CD8-positive, alpha-beta memory T cell (primary cell): ENCODE measurements at places on chromosomes 7 and 10. TPM values are rescaled to one million over a fixed set of nuclear protein-coding genes. Genes with fewer than 3 reads are reported as not detected.
A peak's percentile ranks its signal among the peaks of the same experiment; 100 is the strongest.

The C10orf105 gene
- 0.04 TPM for total RNA-seq

The INA gene
- total RNA-seq = 0.73 TPM

The SRI gene
- 242 TPM for total RNA-seq

The PMPCB gene
- 82.5 TPM for total RNA-seq

DNA sequence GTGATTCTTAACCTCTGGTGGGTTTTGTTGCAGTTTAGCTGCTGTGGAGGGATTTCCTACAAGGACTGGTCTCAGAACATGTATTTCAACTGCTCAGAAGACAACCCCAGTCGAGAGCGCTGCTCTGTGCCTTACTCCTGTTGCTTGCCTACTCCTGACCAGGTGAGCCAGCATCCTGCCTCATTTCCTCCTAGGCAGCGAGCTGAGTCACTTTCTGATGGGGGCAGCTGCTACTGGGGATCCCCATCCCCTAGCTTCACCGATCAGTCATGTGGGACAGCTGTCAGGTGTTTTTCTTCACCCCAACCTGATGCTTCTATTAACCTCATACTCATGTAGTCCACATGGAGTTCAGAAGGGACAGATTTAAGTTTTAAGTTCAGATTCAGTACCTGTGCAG is 21.7 kb upstream of the SMO start:
- DNase-seq = no peak

DNA sequence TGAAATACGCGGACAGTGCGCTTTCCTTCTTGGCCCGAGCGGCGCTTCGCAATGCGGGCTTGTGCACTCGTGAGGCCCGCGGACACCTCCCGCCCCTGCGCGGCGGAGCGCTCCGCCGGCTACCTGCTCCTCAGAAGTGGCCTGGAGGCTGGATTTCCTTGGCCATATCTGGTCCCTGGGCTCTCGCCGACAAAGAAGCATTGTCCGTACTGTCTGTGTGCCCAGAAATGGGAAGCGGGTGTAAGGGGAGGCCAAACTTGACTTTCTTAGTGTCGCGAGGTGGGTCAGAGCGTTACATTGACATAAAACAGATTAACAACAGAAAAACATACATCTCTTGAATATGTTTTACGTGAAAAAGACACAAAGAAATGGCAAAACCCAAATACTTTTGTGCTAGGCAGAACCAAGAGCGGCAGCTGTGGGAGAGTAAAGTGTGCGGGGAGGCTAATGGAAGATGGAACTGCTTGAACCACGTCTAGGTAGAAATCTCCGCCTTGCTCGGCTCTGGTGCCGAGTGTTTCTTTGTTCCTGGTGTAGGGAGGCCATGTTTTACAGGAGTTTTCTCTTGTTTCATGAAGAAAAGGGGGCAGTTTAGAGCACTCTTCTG is 1.4 kb downstream of the LANCL2 start:
- DNase-seq = peak; percentile 11

DNA sequence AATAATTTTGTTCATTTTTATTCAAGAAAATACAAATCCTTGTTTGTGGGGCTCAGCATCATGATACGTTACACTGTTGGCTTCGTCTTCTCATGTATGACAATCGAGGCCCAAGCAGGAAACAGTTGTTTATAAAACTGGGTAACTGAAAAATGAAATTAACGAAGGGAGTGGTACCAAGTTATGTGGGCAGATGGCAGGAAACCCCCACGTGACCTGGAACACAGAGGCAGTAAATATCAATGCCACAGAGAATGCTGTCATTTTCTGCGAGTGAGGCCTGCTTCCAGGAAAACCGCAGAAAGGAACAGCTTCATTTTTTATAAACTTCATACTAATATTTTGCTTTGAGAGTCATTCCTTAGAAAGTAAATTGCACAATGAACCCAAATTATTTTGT is 201.0 kb upstream of the ADARB2 start:
- DNase-seq = peak; percentile 70

DNA sequence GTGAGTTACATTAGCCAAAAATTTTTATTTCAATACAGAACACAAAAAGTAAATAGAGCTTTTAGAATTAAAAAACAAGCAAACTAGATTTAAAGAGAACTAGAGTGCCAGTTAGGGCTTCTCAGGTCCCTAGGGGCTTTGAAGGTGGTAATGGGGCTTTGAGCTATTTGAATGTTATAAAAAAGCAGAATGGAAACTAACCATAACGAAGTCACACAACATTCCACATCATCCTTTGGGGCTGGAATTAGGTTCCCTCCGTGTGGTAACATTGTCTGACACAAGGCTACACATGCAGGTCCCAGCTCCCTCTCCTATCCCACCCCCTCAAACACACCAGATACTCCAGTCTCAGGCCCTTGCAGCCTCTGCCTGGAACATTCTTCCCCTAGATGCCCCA is 15.3 kb downstream of the JAZF1 start:
- DNase-seq = no peak

- DNase-seq = no peak
These were observed 75.9 kb upstream of the MAGI2 start for GRCh38 chr7:79529214-79529880.

DNA sequence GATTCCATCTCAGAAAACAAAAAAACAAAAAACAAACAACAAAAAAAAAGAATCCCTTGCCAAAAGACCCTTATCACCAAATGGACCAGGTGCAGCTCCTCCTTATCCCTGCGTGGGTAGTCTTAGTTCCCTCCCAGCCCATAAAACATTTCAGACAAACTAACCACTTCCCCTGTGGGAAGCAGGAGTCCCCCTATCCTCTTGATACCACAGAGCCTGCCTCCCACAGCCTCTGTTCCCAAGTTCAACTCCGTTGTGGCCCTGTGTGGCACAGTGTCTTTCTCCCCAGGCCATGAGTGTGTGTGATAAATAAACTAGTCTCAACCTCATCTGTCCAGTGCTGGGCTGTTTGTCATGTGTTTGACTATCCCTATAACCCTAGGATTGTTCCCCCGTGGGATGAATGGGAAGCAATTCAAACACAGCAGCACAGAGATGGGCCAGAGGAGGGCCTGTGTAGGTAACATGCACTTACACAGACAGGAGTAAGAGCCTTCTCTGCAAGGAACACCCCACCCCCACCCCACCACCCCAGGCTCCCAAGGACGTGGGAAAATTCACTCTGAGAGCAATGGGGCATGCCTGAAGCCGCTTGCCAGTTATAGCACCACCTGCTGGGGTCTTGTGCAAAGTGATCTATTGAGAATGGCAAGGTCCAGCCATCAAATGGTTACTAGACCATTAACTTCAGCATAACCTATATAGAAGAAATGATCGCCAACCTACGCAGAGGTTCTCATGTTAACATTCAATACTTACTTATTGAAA is 147.1 kb upstream of the GHITM start:
- no peak for DNase-seq

DNA sequence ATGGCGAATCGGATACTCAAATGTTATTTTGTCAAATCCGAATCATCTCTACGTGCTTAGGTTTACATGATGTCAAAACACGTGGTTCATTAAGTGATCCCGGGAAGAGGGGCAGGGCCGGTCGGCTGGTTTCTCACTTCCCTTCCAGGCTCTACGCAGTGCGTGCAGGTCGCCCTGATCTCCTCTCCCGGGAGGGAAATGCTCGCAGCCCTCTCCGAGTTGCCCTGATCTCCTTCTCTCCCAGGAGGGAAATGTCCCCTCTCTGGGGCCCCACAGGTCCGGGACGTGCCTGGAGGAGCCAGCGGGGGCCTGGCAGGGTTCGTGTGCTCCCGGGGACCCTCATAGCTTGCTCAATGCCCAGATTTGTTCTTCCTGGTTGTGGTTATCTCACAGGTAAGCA is 202.7 kb downstream of the DNAJB6 start:
- DNase-seq = no peak

DNA sequence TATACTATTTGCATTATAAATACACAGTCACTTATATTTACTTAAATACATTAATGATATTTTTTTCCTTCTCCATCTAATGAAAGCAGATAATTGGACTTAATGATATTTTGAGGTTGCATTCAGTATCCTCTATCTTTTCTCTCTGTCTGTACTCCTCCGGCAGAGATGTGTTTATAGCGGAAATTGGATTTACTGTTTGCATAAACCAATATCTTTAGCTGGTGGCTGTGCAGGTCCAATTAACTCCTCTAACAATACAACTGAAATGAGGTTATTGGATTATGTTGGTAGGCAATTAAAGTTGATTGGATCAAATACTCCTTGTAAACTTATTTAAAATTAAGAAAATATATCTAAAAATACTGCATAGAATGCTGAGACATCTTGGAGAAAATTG is 1044.2 kb upstream of the SORCS1 start:
- DNase-seq = no peak
